Sciatic nerve (tissue), 2 donors: ENCODE measurements at places on chromosomes 4 and X.

DNA sequence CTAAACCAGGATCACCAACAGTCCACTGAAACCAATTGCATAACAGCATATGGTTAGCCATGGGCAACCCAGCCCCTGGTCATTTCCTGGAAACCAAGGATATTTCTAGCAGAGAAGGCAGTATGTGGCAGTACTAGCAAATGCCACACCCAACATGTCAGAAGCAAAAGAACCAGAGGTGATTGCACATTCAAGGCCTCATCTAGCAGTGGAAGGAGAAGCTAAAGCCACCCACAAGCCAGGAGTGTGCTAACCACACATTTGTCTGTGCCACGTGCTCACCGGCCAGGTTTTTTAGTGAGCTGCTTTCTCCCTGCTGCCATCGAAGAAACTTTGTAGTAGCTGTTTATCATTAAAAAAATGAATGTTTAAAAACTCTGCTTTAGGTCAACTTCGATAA, 42.0 kb downstream of the TEC start:
- no peak for DNase-seq

- no peak for DNase-seq
These were observed 21.2 kb downstream of the SRD5A3 start for GRCh38 chr4:55367084-55367722.

DNA sequence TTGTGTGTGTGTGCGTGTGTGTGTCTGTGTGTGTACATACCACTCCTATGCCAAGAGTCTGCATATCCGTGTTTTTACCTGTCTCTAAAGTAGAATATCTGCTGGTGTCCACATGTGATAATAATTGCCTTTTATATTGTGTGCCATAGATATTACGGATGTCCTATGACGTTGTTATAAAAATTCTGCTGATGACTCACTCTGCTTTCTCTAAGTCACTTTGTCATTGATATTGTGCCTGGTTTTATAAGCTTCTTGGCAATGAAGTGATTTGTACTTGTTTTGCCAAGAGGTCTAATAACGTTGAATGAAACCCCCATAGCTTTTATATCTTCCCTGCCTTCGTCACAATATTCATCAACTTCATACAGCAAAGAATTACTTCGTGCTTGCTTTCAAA, 102.6 kb upstream of the C1GALT1C1 start:
- no peak for DNase-seq

- no peak for DNase-seq
These were observed 40.7 kb downstream of the ANXA3 start for GRCh38 chr4:78592088-78592783.

- no peak for DNase-seq
These were observed 66.7 kb downstream of the DGKK start for GRCh38 chrX:50403903-50404302.

- no peak for DNase-seq
These were observed 109.7 kb downstream of the ZNF827 start for GRCh38 chr4:145828802-145829485.

GRCh38 chr4:95505151-95505550, 43.6 kb downstream of the UNC5C start:
- DNase-seq = no peak

DNA sequence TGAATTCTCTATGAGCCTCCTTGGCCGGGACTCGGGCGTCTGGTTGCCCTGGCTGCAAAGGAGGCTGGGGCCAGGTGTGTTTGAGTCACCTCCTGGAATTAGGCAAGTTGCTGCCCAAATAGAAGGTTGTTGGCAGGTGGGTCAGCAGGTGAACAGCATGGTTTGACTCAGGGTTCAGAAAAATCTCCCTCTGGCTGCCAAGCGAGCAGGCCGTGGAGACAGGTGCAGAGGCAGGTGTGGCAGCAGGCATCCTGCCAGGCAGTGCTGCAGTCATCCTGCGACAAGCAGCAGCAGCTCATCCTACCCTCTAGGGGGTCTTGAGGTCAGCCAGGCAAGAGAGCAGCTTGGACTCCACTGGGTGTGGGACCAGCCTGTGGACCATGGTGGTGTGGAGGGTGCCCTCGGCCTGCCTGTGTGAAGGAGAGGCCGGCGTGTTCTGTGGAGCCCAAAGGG, 8.2 kb downstream of the MSANTD1 start:
- DNase-seq = peak; percentile 47

DNA sequence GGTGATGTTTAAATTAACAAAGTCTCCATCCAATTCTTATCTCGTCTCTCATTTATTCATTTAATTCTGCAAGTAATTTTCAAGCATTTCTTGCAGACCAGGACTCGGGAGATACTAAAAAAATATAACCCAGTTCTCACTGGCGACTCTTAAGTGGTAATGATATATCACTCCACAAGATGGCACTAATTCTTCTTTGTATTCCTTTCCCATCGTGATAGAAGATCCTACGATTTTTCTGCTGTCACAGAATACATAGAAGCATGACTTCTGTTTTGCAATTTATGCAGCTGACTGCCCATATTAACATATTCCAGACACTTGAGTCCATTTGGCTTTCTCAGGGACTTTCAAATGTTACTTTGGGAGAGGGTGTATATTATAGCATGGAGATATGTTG, 64.0 kb upstream of the FGF13 start:
- no peak for DNase-seq

DNA sequence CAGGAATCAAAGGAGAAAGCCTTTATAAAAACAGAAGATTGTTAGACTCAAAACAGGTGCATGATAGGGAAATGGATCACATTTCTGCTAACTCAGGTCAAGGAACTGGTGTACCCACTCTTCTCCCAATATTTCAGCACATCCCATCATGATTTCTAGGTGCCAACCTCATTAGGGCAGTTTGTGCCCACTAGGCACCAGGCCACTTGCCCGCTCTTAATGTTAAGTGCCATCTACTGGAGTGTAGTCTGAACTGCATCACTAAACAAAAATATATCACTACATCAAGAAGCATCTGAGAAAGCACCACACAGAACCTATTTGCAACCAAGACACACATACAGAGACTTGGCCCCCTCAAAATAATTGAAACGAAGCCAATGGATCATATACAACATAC, 140.4 kb upstream of the GRID2 start:
- DNase-seq = no peak

- DNase-seq = no peak
These were observed 3.7 kb downstream of the DOCK11 start for GRCh38 chrX:118499295-118499694.

- no peak for DNase-seq
These were observed 24.4 kb downstream of the CDKL2 start for GRCh38 chr4:75605928-75606327.

DNA sequence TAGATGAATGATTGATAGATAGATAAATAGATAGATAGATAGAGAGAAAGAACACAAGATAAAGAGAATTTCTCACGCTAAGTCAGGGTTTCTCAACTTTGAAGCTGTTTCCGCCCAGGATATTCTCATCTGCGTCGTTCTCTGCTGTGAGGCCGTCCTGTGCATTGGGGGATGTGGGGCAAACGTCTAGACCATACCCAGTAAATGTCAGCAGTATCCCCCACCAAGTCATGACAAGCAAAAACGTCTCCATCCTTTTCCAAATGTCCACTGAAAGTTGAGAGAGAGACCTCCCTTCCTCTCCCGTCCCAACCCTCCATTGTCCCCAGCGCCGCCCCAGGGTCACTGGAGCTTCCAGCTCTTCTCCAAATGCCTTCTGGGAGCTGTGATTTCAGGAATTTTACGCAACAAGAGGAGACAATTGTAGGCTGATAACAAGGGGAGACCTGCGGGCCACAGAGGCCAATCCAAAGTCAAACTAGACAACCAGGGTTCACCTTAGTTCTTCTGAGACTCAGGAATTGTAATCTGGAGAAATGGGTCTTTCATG, 8.9 kb upstream of the CRLF2 start:
- peak; percentile 13 for DNase-seq

DNA sequence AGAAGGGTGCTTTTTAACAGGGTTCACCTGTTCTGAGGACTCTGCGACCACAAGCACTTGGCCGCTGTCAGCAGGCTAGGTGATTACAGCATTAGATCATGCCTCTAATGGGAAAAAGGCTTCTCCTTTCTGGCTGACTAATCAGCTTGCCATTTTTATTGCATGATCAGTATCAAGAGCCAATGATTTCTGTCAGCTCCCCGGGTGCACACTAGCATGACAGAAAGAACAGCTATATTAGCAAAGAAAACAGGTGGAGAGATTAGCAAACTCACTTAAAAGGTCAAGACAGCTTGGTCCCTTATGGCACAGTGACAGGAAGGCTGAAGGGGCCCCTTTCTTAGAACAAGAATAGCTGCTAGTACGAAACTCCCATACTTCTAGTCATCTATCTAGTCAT, 170.0 kb downstream of the SMIM20 start:
- DNase-seq = no peak

GRCh38 chr4:25638806-25639205, 16.8 kb upstream of the SLC34A2 start:
- DNase-seq = no peak

GRCh38 chr4:158496030-158496741, 25.5 kb upstream of the RXFP1 start:
- DNase-seq = no peak

DNA sequence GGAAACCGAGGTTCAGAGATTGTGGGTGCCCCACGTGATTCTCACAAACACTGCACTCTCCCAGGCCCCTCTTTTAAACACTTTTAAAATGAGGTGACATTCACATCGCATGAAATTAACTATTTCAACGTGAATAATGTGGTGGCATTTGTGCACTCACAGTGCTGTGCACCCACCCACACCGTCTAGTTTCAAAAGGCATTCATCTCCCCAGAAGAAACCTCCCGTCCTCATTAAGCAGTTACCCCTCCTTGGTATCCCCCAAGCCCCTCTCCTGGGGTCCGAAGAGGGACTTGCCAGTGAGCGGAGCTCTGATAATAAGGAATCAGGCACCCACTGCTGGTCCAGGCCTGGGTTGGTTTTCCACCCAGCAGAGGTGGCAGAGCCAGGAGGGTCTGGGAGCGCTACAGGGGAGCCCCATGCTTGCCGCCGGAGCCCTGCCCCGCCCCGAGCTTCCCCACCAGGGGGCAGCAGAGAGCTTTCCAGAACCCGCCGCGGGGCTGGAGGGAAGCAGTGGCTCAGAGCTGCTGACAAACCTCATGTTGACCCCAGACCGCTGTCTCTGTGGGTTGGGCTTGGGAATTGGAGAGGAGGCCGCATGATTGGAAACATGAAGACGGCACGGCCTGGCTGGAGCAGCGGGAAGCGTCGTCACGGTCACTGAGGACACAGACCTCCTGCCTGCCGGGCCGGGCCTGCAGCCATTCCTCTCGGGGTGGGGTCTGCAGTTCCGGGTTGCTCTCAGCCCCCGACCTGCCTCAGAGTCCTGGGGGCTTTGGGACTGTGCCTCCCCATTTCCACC, 27.5 kb upstream of the HTRA3 start:
- DNase-seq = peak; percentile 96

DNA sequence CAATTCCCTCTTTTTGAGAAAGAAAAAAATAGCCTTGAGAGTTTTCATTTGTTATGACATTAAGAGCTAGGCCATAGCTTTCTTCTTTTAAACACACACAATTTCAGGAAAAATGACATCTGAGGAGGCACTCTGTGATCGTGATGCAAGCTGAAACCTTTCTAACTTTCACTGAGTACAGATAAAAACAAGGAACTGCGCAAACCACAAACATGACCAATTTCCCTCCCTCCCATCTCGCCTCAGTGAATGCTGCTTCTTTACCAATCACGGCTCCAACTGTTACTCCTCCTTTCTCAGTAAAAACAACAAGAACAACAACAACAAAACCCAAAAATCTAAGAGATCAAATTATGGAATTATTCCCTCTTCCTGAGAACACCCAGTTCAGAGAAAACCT, 626.8 kb downstream of the TLL1 start:
- no peak for DNase-seq

GRCh38 chrX:18769812-18770573, 62.5 kb downstream of the PPEF1 start:
- no peak for DNase-seq
